ENCODE measurements at places on chromosomes 12 and 14. TPM values are rescaled to one million over a fixed set of nuclear protein-coding genes. Genes with fewer than 3 reads are reported as not detected.

The MDM2 gene
- 113 TPM for total RNA-seq

DNA sequence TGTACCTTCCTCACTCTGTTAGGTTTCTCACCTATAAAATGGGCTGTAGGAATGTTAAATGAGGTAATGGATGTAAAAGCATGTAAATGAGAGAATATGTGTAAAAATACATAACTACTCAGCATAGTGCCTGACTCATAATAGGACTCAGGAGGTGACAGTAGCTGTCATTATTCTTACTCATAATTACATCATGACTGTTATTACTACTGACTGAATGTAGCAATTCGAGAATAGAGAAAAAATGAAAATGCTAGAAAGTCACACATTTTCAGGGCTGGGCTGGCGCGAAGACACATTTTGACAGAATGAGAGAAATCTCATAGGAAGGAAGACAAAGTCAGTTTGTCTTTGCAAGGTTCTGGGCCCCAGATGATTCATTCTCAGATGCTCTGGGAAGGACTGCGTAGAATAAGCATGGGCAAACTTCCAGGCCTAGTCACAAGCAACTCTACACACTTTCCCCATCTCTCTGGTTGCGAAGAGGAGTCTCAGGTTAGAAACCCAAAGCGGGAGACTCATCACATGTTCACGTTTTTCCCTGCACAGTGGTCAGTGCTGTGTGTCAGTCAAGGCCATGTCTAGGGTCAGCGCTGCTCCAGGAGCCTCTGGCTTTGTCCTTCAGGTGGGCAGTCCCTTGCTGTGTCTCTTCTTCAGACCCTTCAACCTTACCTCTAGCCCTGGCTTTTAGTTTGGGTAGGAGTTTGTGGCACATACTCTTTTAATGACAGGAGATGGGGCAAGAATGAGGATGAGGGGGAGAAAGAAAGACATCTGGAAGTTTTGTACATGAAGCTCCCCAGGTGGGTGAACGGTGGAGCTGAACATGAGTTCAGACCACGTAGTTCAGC is 8.4 kb downstream of the GPRC5A start:
- peak; percentile 83 for DNase-seq

The EPYC gene
- total RNA-seq: not detected

- no peak for DNase-seq
Observed at GRCh38 chr12:77723308-77723707, 107.4 kb upstream of the NAV3 start.

DNA sequence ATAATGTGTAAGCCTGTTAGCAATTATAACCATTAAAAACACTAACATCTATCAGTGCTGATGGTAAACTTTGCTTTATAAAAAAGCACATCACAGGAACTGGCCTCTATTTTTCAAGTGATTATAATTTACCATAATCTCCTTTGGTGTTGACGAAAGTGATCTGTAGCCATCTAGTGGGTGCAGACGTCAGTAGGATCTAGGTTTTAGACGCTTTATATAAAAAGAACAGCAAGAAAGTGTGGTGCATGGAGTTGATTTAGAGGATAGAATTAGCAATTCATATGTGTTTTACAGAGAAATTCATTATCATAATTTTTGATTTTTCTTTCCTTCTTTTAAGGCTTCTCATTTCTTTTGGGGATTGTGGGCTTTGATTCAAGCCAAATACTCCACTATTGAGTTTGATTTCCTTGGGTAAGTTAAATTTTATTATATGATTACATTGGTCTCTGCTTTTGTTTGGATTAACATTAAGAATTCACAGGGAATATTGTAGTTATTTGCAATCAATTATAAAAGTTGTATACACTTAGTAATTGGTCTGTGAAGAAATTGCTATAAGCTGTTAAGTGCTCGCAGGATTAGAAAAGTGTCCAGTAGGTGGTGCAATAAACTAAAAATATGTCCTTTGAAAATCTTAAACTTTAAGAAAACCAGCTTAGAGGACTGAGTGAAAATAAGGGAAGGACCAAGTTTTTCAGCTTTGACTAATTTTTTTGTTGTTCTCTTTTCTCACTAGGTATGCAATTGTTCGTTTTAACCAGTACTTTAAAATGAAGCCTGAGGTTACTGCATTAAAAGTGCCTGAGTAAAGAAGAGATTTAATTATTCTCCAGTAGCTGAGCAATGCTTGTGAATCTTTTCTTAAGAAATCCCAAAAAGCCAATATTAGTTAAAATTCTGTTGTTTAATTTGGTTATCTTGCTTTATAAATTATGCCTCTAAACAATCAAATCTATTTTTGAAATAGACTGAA is 59.5 kb downstream of the ETNK1 start:
- DNase-seq: peak; percentile 50

DNA sequence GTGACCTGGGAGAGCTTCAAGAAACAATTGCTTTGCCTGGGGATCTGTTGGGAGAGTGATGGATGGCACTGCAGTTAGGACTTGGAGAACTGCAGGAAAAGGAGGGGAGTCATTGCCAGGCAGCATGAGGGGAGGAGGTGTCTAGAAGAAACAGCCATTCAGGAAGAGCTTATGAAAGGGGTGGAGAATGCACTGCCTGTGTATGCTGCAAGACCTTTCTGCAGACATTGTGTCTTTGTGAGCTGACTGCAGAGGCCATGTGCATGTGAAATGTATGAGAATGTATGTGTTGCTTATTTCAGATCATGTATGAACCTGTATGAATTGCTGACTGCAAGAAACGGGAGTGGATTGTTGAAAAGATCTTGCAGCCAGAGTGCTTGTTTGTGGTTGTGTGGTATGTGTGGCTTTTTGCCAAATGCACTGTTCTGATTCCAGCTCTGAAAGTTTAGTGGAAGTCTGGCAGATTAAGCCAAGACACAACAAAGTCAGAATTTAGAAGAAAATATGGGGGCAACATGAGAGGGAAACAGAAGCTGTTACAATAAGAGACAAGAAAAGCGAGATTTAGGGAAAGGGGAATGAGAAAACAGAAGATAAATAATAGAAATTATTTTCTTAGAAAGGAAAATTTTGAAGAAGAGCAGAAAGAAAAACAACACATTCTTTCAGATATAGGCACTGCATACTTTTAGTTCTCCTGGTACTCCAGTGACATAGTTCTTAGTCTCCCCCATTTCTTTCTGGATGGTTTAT is 9.8 kb upstream of the RIMKLB start:
- DNase-seq: peak; percentile 72

The RASSF9 gene
- total RNA-seq: not detected

DNA sequence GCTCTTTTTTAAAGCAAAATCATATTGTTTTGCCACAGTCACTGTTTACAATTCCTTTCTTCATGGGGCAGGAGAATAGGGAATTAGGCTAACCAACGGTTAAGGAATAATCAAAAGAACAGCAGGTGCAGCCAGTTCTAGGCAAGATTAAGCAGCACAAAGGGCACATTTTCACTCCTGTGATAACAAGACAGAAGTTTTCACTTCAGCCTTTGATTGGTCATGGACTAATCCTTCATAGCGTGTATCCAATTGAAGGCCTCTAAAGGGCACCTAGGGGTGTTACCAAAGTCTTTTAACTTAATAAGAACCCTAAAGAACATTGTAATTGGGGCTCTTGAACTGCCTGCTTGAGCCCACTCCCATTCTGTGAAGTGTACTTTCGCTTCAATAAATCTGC is 206.9 kb upstream of the AMIGO2 start:
- no peak for DNase-seq

GRCh38 chr14:85175556-85175955 is 354.4 kb upstream of the FLRT2 start:
- DNase-seq: no peak

The AMIGO2 gene
- total RNA-seq: 23.0 TPM

The DEPDC4 gene
- total RNA-seq: 2.9 TPM

DNA sequence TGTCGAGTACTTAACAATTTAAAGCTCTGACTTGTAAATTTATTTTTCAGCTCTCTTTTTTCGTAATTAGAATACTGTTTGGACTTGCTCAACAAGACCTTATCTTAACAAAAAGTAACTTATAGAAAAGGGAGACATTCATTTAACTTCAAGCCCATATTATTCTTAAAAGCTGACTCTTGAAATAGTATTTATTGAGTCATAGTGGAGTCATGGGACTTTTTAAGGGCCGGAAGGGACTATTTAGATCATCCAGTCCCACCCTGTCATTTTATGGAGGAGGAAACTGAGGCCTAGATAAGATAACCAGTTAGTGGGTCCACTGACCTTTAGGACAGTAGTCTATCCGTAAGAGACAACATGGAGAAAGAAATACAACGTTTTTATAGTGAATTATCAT is 1.5 kb downstream of the RAP1B start:
- no peak for DNase-seq

GRCh38 chr12:80752464-80752863 is 35.8 kb downstream of the MYF5 start:
- no peak for DNase-seq

GRCh38 chr12:38431921-38432320 is 115.3 kb downstream of the ALG10B start:
- DNase-seq: no peak

- DNase-seq: peak; percentile 94
Observed at GRCh38 chr12:26239122-26239851, 43.9 kb downstream of the SSPN start.

GRCh38 chr14:88618476-88618875 is 55.6 kb downstream of the ZC3H14 start:
- no peak for DNase-seq

The KRT81 gene
- total RNA-seq: 0.11 TPM

GRCh38 chr12:53097564-53098353 is at the start of gene IGFBP6:
Gene IGFBP6, plus strand, starts transcription at chr12:53097667. Its CDS starts 51 bp downstream, at chr12:53097718.
- peak; percentile 45 for DNase-seq

GRCh38 chr12:127241072-127241817 is 1025.7 kb upstream of the TMEM132C start:
- DNase-seq: peak; percentile 83

GRCh38 chr14:98915625-98916024 is 356.4 kb downstream of the BCL11B start:
- DNase-seq: no peak

GRCh38 chr14:61565836-61566536 is 129.3 kb upstream of the HIF1A start:
- peak; percentile 90 for DNase-seq

- no peak for DNase-seq
Observed at GRCh38 chr12:2999265-2999841, 40.2 kb downstream of the TEAD4 start.

The GALNT8 gene
- not detected for total RNA-seq

- no peak for DNase-seq
Observed at GRCh38 chr14:53462931-53463778, 310.0 kb upstream of the DDHD1 start.

GRCh38 chr12:30304528-30304927 is 391.1 kb downstream of the IPO8 start:
- DNase-seq: no peak

- DNase-seq: no peak
Observed at GRCh38 chr12:25332143-25332542, 81.4 kb upstream of the KRAS start.

All from LHCN-M2 (cell line).